Right ventricle myocardium superior (tissue), 1 donor: ENCODE measurements at places on chromosomes 13 and 19. TPM values are rescaled to one million over a fixed set of nuclear protein-coding genes. Genes with fewer than 3 reads are reported as not detected.

DNA sequence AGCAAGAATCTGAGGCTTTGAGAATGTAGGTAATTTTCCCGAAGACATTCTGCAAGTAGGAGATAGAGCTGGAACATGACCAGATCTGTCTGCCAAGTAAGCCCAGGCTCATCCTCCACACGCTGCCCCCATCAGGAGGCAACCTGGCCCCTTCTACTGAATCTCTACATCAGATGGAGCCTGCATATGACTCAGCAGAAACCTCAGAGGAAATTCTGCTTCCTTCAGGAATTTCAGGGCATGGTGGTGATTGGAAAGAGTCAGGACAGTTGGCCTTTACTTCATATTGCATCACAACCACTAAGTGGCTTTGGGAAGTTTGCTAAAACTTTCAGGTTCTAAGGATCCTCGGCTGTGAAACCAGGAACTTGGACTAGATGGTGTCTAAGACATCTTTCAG is 85.2 kb downstream of the LRRC63 start:
- no peak for DNase-seq

Gene FSD1
- total RNA-seq: not detected

Gene CRB3
- total RNA-seq: not detected

- DNase-seq: no peak
Observed at GRCh38 chr19:464208-464545, 3.3 kb upstream of the SHC2 start.

- DNase-seq: no peak
Observed at GRCh38 chr19:29514525-29515232, 11.1 kb upstream of the VSTM2B start.
